Activated naive CD8-positive, alpha-beta T cell treated with anti-CD3 and anti-CD28 coated beads for 36 hours (primary cell): ENCODE measurements at places on chromosomes 2 and 18. TPM values are rescaled to one million over a fixed set of nuclear protein-coding genes. Genes with fewer than 3 reads are reported as not detected.

The IL1F10 gene
- not detected for total RNA-seq

The SLC23A3 gene
- 0.92 TPM for total RNA-seq

The C2orf15 gene
- 1.3 TPM for total RNA-seq

The HYCC2 gene
- total RNA-seq = 25.3 TPM

The ABCB11 gene
- total RNA-seq = not detected

DNA sequence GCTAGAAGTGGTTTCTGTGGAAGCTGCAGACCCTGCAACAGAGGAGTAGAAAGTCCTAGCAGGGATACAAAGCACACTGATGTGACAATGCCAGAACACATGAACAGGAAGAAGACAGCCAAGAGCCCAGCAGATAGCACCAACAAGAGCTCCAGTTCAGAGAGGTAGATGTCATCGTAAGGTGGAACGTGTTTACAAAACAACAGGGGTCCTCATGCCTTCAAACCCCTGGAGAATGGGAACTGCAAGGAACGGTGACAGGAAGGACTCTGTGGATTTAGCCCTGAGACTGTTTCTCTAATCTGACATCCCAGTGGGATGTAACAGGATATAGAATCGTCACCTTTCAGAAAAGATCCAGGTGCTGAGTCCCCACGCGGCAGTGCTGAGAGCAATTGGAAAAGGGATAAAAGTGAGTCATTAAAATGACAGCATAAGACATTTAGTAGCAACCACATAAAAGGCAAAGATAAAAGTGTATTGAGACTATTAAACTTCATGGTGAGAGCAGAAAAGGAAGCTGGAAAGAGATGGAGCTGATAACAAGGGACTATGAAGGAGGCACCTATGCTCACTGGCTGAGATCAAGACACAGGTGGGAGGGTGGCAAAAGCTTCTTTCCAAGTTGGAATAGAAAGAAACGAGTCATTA, 195.2 kb downstream of the FBXO15 start:
- DNase-seq = no peak

- no peak for DNase-seq
Observed at GRCh38 chr2:128076461-128077106, 14.4 kb upstream of the UGGT1 start.

DNA sequence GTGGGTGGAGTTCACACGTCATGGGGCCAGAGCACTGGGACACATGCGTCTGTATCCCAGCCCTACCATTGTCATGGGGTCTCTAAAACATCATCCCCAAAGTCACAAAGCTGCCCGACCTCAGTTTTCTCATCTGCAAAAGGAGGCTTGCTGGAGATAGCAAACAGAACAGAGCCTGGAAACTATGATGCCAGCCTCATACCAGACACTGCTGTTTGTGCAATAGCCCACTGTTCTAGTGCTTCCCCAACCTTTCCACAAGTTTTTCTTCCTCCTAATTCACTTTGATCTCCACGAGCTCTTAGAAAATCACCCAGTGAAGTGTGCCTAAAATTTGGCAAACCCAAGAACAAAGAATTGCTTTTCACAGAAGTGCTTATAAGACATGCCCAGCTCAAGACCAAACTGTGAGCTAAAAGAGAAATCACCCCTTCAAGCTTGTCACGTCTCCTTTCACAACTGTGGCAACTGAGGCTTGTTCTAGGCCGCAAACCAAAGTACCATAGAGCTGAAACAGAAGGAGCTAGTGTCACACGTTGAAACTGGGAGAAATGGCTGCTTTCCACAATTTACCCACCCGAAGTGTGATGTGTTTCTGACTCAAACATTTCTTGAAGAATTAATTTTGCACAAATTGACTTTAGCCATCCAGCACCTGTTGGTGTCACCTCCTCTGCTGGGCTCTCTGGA, 162.7 kb upstream of the ID2 start:
- no peak for DNase-seq

DNA sequence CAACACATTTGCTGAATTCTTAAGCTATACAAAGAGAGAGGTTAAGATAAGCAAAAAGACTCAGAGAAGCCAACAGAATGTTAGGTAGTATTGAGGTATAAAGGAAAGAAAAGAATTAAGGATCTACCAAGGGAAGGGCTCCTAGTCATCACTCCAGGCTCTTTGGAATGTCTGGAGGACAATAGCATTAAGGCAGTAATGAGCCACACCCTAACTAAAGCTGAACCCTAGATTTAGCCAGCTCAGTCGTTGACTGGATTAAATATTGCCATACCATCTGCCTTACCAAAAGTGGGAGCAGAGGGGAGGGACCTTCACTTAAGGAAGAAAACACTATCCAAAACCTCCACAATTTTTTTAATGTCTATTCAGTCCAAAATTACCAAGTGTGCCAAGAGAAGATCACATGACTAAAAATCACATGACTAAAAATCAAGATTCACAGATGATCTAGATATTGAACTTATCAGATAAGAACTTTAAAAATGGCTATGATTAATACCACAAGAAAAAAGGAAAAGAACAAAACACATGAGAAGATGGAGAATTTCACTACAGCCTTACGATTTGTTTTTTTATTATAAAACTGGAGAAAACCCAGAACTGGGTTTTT, 59.7 kb downstream of the EXOC6B start:
- DNase-seq = no peak
